ENCODE measurements at places on chromosomes 6 and 20. TPM values are rescaled to one million over a fixed set of nuclear protein-coding genes. Genes with fewer than 3 reads are reported as not detected.

- peak; percentile 97 for DNase-seq
These were observed at the start of gene ULBP2 for GRCh38 chr6:149941583-149942460. TSS of gene ULBP2 (plus strand) at chr6:149942014. CDS start at chr6:149942073, 59 bp downstream.

DNA sequence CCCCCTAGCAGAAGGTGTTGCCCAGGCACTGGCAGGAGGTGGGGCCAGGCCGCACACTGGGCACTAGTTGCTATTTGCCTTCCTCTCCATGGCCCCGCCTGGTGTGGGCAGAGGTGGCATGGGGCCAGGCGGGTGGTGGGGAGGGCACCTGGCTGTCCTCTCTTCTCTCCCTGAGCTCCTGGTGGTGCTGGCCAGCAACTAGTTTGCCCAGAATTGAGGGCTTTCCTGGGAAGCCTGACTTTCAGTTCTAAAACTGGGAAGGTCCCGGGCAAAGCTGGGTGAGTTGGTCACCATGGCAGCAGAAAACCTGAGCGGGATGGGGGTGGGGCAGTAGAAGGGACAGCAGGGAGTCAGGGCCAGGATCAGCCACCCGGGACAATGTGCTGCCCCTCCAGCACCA lies 48.2 kb downstream of the RBM38 start:
- no peak for DNase-seq

DNA sequence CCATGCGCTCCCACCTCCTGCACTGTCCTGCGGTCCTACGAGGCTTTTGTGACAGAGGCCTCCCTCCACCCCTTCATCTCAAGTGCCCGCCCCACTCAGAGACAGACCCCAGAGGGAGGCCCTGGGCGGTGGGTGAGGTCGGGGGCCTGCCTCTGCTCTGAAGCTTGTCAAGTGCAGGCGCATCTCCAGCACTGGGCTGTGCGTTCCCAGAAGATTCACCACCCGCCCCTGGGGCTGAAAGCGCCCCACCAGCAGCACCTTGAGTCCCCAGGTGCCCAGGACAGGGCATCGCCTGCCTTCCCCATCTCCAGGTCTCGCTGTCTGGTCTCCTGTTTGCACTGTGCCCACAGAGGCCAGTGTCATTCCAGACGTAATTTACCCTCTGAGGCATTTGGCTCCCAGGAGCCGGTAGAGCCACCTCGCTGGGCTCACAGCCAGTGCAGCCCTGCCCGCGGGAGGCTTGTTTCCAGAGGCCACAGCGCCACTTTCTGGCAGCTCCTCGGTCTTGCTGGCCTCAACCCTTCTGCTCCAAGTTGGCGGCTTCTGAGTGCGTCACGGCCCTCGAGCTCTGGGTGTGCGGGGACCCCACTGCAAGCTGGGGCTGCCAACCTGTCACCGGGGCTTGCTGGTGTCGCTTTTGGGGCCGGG lies 191.1 kb downstream of the TAF4 start:
- DNase-seq, result peak; percentile 1

GRCh38 chr6:7773322-7773721 lies 47.4 kb downstream of the BMP6 start:
- peak; percentile 18 for DNase-seq

DNA sequence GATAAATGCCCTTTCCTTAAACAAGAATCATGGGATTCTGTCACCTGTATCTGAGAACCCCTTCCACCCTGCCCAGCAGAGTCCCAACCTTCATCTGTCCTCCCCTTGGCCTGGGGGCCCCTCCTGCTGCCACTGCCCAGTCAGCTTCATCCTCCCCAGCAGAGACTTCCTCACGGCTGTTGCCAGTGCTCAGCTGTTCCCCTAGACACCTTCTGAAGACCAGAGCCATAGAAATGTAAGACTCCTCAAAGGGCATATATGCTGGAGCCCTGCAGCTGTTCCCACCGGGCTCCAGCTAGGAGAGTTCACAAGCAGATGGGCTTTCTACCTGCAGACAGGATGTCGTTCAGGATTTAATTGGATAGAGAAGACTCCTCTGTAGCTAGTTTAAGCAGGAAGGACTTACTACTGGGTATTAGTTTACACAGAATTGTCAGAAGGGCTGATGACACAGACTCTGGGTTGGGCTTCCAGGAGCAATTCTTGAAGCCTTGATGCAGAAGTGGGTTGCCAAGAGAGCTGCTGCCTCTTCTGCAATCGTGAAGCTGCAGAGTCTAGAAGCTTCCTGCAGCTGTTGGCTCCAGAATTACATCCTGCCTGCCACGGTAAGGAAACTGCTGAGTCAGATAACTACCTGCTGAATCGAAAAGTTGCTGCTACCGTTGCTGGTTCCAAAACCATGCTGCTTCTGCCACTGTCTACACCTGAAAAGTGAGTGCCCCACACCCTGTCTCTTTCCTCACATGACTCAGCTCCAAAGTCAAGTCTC lies 57.1 kb upstream of the MLN start:
- peak; percentile 54 for DNase-seq

- no peak for DNase-seq
These were observed 59.6 kb downstream of the ERMARD start for GRCh38 chr6:169811072-169811471.

- DNase-seq, result no peak
These were observed 5.9 kb upstream of the HMGA1 start for GRCh38 chr6:34230653-34231371.

- DNase-seq, result peak; percentile 26
These were observed 8.9 kb downstream of the BPIFB1 start for GRCh38 chr20:33291830-33292355.

DNA sequence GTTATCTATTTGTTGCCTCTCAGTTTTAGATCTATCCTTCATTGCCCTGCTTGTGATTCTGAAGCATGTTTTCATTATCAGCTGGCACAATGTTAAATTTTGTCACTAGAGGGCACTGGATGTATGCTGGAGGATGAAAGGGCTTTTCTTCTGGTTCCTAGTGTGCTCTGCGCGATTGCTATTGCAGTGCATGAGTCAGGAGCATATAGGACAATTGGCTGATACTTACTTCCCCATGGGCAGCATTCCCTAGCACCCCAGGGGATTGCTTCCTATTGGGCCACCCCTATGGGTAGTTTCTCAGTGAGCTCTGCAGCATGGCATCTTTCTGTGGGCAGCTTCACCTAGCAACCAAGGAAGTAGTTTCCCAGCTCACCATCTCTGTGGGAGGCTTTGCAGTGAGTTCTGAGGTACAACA lies 280.3 kb upstream of the SYNCRIP start:
- DNase-seq, result peak; percentile 53

DNA sequence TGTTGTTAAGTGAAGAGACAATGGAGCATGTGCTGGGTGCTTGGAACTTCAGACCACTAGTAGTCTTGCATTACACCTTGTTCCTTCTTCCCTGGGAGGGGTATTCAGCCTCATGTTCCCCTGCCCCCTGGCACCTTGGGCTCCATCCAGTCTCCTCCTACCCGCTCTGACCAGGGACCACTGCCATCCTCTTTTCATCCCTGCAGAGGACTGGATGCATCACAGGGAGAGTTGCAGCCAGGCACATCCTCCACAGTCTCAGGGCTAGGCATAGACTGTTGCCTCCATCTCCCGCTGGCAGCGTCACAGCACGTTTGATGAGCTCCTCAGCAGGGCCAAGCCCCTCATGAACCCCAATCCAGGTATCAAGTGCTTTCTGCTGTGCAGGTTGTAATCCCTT lies 1.3 kb upstream of the TAAR8 start:
- no peak for DNase-seq

DNA sequence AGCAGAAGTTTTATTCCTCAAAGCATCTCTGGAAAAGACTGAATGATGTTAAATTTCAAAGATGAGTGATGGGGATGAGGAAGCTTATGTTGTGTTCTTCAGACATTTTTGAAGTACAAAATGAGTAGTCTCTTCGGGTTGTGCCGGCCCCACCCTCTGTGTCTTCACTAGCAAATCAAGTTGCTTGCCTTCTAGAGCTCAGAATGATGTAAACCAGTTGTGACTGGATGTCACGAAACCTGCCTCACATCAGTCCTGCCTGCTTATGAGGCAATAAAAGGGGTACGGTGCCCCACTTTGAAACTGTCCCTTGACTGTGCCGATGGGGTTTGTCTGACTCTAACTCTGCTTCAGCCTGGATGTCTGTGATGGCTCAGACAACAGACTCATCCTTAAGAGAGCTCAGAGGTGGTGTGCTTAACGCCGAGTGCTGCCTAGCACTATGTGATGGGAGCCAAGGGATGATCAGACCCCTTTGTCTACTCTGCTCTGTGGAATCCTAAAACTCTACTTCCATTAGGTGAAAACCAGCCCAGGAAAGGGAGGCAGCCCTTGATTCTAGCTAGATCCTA lies 19.0 kb downstream of the TOMM34 start:
- DNase-seq, result no peak

DNA sequence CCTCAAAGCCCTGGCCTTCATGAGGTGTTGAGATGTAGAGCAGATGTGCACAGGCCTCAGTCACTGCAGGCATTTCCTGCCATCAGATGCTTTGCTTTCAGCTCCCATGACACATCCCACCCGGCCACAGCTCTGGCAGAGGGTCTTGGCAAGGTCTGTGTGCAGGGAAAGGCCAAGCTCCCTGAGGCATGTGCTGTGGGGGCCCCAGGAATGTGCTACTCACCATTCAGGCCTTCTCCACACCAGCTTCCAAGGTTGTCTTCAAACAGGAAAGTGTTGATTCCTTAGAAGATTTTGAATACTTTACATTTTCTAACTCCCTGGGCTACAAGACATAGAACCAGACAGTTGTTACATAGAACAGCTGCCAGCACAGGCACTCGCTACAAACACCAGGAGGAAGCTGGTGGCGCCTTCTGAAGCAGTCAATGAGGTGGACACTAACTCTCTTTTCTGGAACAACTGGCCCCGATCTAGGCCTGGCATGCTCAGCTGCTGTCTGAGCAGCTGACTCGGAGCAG lies 27.8 kb downstream of the CASS4 start:
- DNase-seq, result peak; percentile 99

PRDM13 gene
- not detected for total RNA-seq

MRPS18A gene
- 22.6 TPM for total RNA-seq

TULP1 gene
- not detected for total RNA-seq

TCF15 gene
- not detected for total RNA-seq

Measured in fibroblast of the aortic adventitia (primary cell).